Activated CD8-positive, alpha-beta memory T cell treated with anti-CD3 and anti-CD28 coated beads, Interleukin-2, amount 10 ng/mL, durations not matched to agents 7 days and 5 days (primary cell): ENCODE measurements at places on chromosomes 3 and 15.

DNA sequence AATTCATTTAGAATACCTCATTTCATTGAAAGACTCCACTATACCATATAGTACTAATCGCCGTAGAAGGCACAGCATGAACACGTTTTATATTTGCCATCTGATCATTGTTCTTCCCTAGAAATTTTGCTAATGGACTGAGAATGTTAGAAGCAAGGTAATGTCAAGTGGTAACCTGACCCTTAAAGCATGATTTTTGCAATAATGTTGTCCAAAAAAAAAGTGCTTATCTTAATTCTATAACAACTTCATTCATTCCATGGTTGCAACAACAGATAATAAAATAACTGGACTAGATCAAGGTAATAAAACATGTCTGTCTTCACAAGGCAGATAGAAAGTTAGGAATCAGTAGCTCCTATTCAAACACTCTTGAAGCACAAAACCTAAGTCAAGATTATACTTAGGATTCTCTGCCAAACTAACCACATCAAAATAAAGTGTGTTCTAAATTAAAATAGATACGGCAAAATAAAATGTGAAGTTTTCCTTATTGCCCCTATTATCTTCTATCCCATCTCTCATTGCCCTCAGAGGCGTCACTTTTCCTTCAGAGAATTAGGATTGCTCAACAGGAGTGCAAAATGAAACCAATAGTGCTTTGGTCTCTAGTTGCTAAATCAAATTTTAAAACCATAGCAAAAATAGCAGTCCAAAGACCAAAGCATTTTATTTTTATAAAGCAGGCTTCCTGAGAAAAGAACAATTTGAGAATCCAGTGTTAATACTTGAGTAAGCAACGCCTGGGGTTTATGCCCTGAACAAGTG, 317.4 kb upstream of the UBE2E2 start:
- no peak for DNase-seq

DNA sequence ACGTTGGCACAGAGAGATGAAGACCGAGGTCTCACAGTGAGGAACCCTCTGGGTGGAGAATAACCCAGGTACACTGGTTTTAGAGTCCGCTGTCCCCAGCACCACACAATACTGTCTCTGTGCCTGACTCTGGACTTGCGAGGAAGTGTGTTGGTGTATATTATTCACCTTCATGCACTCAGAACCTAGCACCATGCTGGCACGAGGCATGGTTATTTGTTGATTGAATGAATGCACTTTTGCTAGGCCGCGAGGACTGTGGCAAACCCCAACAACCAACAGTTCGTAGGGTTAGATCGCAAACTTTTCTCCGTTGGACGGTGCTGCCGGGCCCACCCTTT, 484 bp upstream of the C3orf52 start:
- no peak for DNase-seq

DNA sequence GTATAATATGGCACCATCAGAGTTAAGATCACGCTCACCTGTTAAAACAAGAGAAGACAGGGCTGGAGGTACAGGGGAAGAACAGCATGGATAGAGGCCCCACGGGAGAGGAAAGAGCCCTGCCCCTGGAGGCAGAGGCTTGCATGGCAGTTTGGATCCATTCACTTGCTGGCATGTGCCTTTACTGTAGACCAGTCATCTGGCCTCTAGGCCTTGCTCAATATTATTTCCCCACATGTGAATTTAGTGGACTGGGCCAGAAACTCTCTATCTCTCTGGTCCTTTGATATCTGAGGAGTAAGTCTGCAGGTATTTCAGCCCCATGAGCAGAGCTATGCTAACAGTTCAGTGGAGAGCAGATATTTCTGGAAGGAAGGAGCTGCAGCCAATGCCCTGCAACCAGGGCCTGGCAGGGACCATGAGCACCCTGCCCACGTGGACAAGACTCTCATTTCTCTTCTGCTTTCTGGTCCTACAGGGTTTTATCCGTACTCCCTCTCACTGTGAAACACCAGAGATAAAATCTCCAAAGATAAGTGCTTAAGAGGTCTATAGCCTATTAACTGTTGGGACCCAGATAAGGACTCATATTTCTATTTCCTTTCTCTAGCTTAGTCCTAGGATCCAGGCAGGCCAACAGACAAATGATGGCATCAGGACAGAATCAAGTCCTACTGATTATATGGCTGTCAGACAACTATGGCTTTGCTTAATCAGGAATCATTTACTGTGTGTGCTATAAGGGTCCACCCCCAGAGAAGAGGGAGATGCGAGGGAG, 65.0 kb downstream of the CLDN11 start:
- DNase-seq = no peak

DNA sequence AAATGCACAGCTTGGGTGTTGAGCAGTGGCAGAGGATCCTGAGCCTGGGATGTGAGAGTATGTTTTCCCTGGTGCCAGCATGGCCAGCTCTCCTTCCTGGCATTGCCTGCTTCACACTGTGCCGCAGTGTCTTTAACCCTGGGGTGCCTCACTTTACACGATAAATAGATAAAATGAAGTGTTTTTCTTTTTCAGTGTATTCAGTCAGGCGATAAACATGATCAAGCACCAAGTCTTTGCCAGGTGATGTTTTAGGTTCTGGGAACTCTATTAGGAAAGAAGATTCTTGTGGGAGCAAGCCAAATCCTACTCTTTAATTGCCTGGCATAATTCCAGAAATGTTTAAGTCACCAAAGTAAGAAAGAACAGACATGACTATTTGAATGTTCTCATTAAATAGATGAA, 14.0 kb downstream of the ABHD6 start:
- no peak for DNase-seq

GRCh38 chr3:149555927-149556326, 81.4 kb downstream of the TM4SF4 start:
- DNase-seq = no peak

GRCh38 chr3:16140116-16140893, 34.2 kb upstream of the GALNT15 start:
- no peak for DNase-seq

- no peak for DNase-seq
These were observed 12.0 kb downstream of the TRPM1 start for GRCh38 chr15:31089368-31090047.

- no peak for DNase-seq
These were observed 68.6 kb downstream of the ST6GAL1 start for GRCh38 chr3:186998937-186999368.

GRCh38 chr3:52788890-52789745, 5.5 kb upstream of the ITIH3 start:
- DNase-seq = no peak

GRCh38 chr3:42498791-42499477, 3.5 kb upstream of the VIPR1 start:
- peak; percentile 50 for DNase-seq

DNA sequence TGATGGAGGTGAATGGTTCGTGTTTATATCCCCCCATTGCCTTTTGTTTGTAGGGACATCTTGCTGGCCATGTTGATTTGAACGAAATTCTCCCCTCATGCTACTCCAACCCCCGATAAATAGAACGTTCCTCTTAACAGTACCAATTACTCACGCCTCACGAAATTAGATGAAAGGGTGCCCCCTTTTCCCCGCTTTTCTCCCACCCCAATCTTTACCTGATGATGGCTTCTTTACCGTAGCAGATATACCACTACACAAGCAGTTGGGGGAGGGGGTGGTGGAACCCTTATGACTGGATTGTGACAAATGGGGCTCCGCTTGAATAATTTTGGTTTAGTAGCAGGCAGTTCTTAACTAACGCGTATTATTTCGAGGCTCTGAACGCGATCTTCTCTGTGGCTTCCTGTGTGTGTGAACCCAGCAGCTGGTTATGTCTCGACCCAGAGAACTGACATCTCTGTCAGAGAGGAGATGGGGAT, 1.1 kb downstream of the PIAS1 start:
- DNase-seq = peak; percentile 81

DNA sequence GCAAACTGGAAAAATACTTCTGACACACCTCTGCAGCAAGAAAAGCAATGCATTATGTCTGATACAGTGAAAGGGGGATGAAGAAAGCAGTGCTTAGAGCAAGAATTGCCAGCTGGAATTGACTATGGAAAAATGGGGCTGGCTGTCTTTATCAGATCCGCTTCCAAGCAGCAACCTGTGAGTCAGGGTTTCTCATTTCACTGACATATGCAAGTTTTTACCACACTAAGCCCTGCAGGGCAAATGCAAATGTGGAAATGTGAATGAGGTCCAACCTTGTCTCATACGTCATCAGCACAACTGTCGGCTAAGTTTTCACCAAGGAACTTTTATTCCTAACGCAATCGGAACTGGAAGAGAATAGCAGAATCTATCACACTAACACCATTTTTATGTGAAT, 172.5 kb upstream of the GADL1 start:
- DNase-seq = no peak

- DNase-seq = peak; percentile 60
These were observed 2.1 kb downstream of the IDH2 start for GRCh38 chr15:90099868-90100831.

- no peak for DNase-seq
These were observed 30.4 kb downstream of the NFKBIZ start for GRCh38 chr3:101879623-101880284.

DNA sequence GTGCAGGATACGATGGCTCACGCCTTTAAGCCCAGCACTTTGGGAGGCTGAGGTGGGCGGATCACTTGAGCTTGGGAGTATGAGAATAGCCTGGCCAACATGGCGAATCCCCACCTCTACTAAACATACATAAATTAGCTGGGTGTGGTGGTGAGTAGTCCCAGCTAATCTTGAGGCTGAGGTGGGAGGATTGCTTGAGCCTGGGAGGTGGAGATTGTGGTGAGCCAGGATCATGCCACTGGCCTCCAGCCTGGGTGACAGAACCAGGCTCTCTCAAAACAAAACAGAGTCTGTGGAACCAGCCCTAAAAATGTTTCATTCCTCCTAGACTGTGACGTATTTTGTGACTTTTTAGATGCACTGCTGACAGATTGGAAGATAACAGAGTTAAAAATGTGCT, 34.3 kb upstream of the RAD51 start:
- no peak for DNase-seq

DNA sequence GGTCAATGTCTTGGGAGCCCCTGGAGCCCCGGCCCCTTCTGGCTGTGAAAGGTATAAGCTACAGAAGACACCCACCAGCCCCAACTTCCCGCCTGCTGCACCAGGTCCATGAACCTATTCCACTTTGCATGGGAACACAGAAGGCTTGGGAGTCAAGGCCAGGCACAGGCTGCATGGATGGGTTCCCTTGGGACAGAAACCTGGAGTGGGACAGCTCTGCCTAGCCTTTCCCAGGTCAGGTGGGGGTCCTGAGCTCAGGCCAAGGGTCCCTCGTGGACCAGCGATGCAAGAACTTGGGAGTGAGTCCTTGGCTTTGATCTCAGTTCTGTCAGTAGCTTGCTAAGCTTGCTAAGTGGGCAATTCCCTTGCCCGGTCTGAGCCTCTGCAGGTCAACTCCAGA, 25.0 kb downstream of the TKT start:
- DNase-seq = no peak

DNA sequence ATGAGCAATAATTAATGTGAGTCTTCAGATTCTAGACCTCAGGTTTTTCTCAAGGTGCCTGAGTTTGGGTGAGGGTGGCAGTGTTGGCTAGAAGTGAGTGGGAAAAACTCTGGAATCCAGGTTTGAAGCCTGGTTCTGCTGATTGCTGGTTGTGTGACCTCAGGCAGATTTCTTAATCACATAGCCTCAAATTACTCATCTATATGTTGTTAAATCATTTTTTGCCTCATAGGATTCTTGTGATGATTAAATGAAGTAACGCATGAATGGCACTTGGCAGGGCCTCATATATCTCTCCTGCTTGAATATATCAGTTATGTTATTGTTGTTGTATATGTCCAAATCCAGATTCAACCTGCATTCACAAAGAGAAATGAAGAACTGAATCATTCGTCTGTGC, 60.5 kb downstream of the NR2F2 start:
- DNase-seq = no peak

DNA sequence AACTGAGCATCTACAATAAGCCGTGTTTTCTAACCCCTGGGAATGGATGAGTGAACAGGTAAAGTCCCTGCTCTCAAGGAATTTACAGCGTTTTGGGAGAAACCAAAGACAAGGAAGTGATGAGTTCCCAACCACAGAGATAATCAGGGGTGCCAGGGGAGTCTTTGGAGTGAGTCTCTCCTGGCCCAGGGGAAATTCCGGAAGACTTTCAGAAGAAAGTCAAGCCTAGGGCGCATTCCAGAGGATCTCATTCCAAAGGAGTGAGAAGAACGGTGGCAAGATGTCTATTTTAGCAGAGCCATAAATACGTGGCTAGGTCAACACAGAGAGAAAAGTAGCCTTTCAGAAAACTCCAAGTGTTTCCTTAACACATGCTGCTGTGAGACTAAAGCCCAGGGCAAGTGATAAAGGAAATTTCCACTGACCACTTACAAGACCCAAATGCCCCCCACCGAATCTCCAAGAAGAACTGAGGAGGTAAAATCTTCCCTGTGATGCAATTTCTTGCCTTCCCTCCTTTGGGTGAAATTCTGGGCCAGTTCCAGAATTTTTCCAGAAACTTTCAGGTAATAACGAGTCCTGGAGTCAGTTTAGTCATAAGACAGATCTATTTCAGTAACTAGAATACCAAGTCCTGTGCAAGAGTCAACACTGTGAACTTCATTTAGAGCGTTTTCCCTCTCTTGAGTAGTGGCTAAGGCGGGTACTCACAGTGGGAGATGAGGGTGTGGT, 437.4 kb downstream of the NR2F2 start:
- no peak for DNase-seq
